ENCODE measurements at places on chromosomes 2 and 18. TPM values are rescaled to one million over a fixed set of nuclear protein-coding genes. Genes with fewer than 3 reads are reported as not detected.
A peak's percentile ranks its signal among the peaks of the same experiment; 100 is the strongest.

GRCh38 chr2:206824087-206824618 lies 58.7 kb downstream of the FASTKD2 start:
- no peak for DNase-seq

GRCh38 chr2:60629801-60630385 lies 76.4 kb upstream of the BCL11A start:
- no peak for DNase-seq

- DNase-seq = peak; percentile 60
These were observed 184.5 kb downstream of the FAM210A start for GRCh38 chr18:13541621-13542519.

- no peak for DNase-seq
These were observed 73.8 kb upstream of the FAM98A start for GRCh38 chr2:33672896-33673295.

GRCh38 chr2:120251880-120252224 lies 800 bp upstream of the RALB start:
- no peak for DNase-seq

Gene NMUR1
- 0.93 TPM for total RNA-seq

Measured in right atrium auricular region (tissue), 2 donors.